Stimulated activated memory B cell treated with anti-CD40 and anti-IgM and Interleukin-4, amounts not matched to agents 10 μg/mL and 1 μg/mL and 100 μg/mL, for 72 hours (primary cell): ENCODE measurements at places on chromosomes 13 and 19.

- no peak for ATAC-seq
These were observed 8.9 kb upstream of the CCDC9 start for GRCh38 chr19:47247308-47247990.

DNA sequence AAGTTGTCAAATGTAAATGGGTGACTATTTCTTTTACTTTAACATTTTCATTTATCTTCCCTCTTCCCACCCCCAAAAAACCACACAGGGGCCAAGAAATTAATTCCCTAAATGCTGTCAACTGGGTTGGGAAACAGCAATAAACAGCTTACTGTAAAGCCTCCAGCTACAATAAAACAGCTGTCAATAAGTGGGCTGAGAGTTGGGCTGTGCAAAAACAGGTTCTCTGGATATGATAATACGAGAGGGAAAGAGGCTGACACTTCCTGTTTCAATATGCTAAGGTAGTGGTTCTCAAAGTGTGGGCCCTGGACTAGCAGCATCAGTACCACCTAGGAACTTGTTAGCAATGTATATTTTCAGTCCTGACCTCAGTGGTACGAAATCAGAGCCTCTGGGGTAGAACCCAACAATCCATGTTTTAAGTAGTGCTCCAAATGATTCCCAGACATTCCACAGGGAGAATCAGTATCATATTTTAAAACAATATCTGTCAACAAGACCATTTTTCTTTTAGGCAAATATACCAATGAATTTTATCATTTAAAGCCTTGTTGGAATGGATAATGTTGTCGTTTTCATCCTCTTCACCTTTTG, 8.4 kb downstream of the PCDH9 start:
- ATAC-seq = peak; percentile 68

GRCh38 chr13:88764103-88764502, 1092.9 kb downstream of the SLITRK5 start:
- ATAC-seq = no peak

DNA sequence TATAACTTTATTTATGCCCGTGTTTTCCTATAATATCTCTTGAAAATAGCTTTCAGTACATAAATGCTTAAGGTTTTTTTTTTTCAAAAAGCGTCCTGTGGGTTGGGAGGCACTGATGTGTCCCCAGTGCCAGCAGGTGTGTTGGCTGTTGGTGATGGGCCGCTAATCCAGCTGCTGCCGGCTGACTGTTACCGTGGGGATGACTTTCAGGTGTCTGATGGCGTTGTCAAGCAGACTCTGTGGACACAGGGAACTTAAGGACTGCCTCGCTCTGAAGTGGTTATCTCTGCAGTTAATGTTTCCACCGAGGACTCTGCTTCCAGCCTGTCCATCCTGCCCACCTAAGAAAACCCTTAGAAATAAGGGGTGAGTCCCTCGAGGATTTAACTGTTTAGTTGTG, 94.5 kb downstream of the ANKRD10 start:
- no peak for ATAC-seq

- ATAC-seq = no peak
These were observed 14.5 kb downstream of the SHISA2 start for GRCh38 chr13:26037302-26037701.

- ATAC-seq = peak; percentile 85
These were observed 29.7 kb downstream of the GPX4 start for GRCh38 chr19:1133471-1133929.

DNA sequence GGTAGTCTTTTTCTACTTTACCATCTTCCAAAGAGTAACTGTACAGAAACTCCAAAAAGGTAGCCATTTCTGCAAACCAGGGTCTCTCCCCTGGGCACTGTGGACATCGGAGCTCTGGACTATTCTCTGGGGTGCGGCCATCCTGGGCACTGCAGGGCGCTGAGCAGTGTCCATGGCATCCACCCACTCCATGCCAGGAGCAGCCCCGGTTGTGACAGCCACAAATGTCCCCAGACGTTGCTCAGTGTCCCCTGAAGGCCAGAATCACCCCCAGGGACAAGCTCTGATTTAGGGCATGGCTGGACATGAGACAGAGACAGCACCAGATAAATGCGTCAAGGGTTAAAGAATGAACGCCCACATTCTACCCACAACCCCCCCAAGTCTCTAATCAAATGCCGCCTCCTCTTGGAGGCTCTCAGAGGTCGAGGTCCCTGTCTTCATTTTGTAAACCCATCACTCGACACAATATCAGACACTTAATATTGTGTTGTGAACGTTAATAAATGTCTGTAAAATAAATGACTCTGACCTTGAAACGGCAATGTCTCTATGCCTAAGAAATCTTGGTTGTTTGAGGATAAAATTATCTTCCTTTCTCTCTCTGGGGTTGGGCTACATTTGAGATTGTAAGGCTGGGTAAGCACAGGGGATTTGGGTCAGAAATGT, 8.9 kb downstream of the GNG7 start:
- ATAC-seq = no peak

- no peak for ATAC-seq
These were observed 837 bp downstream of the GNA15 start for GRCh38 chr19:3136684-3137055.

- ATAC-seq = peak; percentile 72
These were observed 622 bp upstream of the FXYD5 start for GRCh38 chr19:35153701-35154524.
